ENCODE measurements at places on chromosomes 3 and 15.
A peak's percentile ranks its signal among the peaks of the same experiment; 100 is the strongest.

DNA sequence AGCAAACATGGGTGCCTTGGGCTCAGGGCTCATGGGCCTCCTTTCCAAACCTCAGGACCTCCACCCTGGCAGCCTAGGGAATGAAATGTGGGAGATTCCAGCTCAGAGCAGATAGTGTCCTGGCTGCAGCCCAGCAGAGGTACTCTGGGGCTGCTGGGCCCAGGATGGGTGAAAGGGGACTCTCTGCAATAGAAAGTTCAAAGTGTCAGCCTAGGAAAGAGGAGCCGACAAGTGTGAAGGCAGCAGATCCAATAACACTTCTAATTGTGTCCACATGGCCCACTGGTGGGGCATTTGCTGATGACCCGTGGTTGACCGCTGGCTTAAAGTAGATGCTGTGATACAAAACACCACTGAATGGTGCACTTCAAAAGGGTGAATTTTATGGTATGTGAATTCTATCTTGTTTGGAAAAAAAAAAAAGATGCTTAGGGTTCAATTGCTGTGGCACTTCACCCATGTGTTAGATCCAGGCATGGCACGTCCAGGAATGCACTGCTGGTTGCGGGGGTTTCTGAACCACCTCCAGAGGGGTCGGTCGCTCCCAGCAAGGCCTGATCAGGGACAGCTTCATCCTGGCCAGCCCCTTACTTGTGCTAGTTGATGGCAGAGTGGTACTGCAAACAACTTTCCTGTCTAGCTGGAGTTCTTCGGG is 20.9 kb downstream of the AMOTL2 start:
- no peak for DNase-seq

DNA sequence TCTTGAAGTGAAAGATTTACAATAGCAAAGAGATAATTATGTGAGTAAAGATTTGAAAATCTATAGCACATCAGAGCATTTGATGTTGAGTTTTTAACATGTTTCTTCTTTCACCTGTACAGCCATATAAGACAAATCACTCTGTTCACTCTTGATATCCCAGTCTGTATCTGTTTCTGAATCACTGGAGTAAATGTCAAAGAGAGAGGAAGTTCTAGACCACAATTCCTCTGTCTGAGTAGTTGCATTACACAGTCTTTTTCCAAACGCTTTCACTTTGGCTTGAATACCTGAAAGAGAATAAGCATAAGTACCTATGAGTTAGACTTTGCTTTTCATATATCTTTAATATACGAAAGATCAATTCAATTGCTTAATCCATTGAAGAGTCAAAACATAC is 9.9 kb downstream of the THAP10 start:
- DNase-seq = no peak

DNA sequence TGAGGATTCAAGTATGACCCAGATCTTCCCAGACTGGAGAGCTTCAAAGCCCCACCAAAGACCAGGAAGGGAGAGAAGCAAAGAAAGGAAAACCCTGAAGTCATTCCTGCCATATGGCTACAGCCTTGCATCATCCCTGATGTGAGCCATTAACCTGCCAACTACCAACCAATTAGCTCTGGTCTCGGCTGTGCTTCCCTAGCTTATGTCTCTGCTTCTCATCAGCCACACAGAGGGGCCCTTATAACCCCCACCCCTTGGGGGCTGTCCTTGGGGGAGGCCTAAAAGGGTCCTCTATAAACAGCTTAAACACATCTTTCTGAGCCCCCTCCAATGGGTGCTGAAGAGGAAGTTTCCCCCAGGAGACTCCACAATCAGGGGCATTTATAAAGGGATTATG is 52.8 kb downstream of the NOX5 start:
- no peak for DNase-seq

DNA sequence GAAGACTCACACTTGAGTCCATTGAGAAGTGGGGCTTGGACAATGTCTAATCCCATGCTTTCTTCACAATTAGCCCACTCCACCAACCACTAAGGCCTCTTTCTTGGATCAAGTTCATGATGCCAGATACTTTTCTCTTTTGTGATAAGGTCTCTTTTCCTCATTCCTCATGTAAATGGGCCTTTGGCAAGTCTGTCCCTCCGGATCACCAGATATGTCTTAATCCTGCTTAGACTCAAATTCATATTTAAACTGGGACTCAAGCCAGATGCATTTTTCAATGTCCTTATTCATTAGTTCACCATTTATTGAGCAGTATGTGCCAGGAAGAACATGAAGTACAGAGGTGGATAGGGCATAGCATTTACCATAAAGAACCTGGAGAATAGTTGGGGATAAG is 671.1 kb downstream of the TBL1XR1 start:
- no peak for DNase-seq

DNA sequence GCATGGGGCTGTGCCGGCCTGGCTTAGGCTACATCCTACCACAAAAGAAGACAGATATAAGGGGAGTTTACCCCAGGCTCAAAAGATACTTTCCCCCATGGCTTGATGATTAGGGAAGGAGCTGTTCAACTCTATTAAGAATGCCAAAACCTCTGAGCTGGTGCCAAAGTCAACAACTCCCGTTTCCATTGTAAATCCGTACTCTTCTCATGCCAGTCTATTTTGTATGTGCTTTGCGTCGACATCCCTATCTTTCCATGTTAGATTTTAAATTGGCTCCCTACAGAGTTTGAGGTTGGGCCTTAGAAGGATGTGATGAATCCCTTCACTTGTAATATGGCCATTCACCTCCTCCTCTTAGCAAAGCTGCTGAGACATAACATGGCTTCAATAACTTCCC is 46.9 kb downstream of the RLBP1 start:
- no peak for DNase-seq

GRCh38 chr3:8784676-8785435 is 15.4 kb upstream of the OXTR start:
- no peak for DNase-seq

- no peak for DNase-seq
Observed at GRCh38 chr3:99373846-99374210, 264.6 kb upstream of the COL8A1 start.

GRCh38 chr3:105722943-105723556 is 145.8 kb downstream of the CBLB start:
- DNase-seq = no peak

- no peak for DNase-seq
Observed at GRCh38 chr3:177824190-177824786, 627.0 kb upstream of the TBL1XR1 start.

GRCh38 chr3:38167591-38167990 is 2.3 kb downstream of the OXSR1 start:
- no peak for DNase-seq

DNA sequence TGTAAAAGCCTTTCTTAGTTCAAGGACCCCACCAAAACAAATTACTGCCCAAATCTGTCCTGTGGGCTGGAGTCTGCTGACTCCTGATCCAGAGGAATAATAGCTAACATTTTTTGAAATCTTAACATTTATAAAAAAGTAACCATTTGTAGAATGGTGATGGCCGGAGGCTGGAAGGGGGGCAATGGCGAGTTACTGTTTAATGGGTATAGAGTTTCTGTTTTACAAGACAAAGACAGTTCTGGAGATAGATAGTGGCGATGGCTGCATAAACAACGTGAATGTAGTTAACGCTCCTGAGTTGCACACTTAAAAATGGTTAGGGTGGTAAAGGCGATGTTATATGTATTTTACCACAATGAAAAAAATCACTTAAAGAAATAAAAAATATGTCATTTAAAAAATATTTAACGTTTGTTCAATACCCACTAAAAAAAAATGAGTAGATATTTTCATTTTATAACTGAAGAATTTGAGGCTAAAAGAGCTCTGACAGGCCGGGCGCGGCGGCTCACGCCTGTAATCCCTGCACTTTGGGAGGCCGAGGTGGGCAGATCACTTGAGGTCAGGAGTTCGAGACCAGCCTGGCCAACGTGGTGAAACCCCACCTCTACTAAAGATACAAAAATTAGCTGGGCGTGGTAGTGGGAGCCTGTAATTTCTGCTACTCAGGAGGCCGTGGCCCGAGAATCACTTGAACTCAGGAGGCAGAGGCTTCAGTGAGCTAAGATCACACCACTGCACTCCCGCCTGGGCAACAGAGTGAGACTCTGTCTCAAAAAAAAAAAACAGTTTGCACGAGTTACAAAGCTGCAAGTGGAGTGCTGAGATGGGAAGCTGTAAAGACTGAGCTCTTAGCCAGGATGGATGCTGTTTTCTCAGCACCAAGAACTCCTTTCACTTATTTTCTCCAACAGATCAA is 37.6 kb downstream of the IGF2BP2 start:
- DNase-seq = no peak

GRCh38 chr15:39400821-39401550 is 179.9 kb upstream of the THBS1 start:
- DNase-seq = no peak

DNA sequence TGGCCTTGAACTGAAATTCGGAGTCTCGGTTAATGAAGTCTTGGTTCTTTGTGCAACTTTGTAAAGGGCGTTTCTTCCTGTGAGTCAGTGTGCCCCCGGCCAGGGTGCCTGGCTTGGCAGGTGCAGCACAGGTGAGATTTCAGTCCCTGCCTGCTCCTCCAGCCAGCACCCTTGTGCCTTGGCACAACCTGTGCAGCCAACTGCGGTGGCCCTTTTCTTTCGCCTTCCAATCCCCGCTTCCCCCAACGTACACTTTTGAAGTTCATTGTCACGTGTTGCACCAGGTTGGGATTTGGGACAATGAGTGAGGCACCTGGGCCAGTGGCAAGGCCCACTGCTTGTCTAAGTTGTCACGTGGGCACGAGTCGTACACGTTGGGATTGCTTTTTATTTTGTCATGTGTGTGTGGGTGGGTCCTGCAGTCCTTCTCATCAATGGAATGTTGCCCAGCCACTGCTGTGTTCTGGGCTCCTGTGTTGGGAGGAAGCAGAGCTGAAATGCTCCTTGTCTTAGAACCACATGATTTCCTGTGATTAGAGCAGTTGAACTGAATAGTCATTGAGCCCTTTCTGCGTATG is 242.9 kb upstream of the BHLHE40 start:
- DNase-seq = no peak

- DNase-seq = no peak
Observed at GRCh38 chr15:79505956-79506355, 73.8 kb downstream of the MINAR1 start.

- DNase-seq = no peak
Observed at GRCh38 chr15:100196326-100197058, 145.3 kb downstream of the ADAMTS17 start.

- no peak for DNase-seq
Observed at GRCh38 chr3:170096342-170096741, 58.5 kb downstream of the GPR160 start.

- no peak for DNase-seq
Observed at GRCh38 chr3:185831195-185831594, 6.4 kb upstream of the IGF2BP2 start.

DNA sequence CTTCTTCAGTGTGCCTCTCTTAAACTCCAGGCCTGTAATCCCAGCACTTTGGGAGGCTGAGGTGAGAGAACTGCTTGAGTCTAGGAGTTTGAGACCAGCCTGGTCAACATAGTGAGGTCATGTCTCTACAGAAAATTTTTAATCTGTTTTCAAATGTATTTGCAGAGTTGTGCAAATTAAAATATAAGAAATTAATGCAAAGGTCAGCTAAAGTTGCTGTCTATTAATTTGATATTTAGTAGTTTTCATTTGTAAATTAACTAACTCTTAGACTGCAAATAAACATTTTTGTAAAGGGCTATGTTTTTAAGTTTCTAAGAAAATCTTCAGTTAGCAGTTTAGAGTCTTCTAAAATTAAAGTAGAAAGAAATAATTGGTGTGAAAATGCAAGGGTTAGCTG is 99.9 kb upstream of the TJP1 start:
- no peak for DNase-seq

- DNase-seq = peak; percentile 10
Observed at GRCh38 chr15:68054628-68055223, 611 bp downstream of the PIAS1 start.

- DNase-seq = no peak
Observed at GRCh38 chr3:174253196-174253823, 605.8 kb upstream of the NAALADL2 start.

GRCh38 chr15:81294516-81294880 is 29.4 kb downstream of the STARD5 start:
- DNase-seq = no peak

DNA sequence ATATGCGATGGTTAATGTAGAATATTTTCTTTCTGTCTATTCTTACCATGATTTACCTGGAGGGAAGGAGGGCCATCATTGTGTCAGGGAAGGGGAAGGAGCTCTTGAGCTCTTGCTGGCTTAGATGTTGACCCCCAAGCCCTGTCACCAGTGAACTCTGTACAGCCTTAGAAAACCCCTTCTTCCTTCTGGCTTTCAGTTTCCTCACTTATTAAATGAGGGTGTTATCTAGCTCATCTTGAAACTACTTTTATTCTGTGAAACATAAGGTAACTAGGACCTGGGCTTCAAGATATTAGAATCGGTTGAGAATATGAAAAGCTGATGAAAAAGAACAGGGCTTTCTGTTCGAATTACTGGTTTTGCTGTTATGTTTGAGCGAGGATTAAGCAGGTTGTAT is 25.1 kb upstream of the UTS2B start:
- no peak for DNase-seq

GRCh38 chr15:79978655-79979514 is 7.9 kb upstream of the BCL2A1 start:
- DNase-seq = no peak

- DNase-seq = no peak
Observed at GRCh38 chr15:94252223-94252766, 20.9 kb downstream of the MCTP2 start.

DNA sequence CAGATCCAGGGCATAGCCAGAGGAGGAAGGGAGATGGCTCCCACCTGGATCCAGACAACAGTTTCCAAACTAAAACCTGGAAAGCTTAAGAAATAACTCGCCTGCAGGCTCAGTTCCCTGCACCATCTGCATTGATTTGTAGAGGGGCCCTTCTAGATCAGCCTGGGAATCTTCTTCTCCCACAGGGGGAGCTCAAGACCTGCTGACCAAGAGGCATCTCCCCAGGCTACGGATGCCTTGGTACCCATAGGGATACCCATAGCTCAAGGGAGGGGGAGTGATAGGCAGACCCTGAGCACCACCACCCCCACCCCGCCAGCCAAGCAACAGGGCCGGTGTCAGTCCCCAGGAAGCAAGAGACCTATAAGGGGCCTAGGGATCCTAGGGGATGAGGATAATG is 28.0 kb upstream of the DCLK3 start:
- no peak for DNase-seq

DNA sequence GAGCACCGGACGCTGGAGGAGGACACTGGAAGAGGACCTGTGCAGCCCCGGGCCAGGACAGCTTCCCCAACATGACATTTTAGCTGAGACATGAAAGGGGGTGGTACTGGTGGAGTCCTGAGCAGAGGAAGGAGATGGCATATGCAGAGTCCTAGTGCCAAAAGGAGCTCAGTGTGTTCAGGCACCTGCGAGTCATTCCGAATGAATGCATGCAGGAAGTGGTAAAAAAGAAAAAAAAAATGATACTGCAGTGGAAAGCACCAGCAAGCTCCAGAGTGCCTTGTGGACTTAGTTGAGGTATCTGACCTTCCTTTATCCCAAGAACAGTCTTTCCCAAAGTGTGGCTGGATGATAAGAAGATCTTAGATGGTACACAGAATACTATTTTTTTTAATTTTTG is 6.6 kb upstream of the ZNF148 start:
- DNase-seq = no peak

GRCh38 chr3:69566275-69566674 is 173.0 kb upstream of the MITF start:
- DNase-seq = no peak
